ENCODE measurements at places on chromosomes 5 and 9.

GRCh38 chr5:154997746-154998145 lies 15.8 kb upstream of the KIF4B start:
- DNase-seq: no peak

DNA sequence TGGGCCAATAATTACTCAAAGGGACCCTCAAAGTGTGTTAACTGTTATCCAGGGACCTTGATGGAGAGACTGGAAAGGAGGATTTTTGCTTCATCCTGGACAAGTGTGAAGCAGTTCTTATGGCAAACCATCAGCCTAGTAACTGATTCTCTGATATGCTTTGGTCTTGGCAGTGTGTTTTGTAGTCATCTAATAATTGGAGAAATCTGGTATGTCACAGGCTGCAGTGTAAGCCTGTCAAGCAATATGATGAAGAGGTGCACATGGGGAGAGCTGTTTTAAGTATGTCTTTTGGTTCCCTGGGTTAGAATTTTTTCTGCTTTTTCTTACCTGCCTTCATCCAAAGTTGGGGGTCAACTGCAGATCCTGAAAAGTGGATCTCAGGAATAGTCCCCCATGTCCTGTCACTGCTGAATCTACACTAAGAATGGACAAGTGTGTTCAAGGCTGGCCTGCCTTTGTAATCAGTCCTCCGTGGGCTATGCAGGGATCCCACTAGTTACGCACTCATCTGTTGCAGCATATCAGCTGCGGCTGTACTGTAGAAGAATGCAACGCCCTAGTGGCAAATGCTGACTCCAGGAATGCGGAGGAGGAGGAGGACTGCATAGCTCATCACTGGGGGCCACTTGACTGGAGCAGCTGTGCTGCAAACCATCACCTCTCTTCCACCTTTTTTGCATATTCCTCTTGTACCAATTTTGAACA lies 1.9 kb downstream of the SPTAN1 start:
- DNase-seq: no peak

GRCh38 chr9:89172398-89172797 lies 6.2 kb downstream of the SHC3 start:
- DNase-seq: no peak

DNA sequence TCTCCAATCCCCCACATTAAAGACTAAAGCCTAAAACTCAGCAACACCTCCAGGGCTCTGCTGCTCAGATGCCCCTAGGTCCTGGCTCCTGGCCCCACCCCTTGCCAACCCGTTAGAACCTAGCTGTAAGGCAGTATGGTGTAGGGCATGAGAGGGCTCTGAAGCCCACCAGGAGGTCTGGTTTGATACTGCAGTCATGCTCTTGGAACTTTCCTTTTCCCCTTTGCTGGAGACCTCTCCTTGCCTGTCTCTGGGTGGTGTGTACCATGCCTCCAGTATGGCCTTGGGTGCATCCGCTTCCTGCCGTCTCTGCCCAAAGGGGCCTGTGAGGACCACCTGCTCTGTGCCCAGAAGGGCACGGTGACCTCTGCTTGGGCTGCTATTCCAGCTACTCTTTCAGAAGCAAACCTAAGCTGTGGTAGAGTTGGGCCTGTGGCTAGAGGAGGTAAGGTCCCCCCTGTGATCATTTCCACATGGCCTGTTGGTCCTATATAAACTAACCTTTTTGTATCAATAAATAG lies 3.5 kb downstream of the TENT4A start:
- DNase-seq: no peak

GRCh38 chr9:86128235-86128822 lies 29.0 kb upstream of the GOLM1 start:
- no peak for DNase-seq
